ENCODE measurements at places on chromosomes 4 and X.

DNA sequence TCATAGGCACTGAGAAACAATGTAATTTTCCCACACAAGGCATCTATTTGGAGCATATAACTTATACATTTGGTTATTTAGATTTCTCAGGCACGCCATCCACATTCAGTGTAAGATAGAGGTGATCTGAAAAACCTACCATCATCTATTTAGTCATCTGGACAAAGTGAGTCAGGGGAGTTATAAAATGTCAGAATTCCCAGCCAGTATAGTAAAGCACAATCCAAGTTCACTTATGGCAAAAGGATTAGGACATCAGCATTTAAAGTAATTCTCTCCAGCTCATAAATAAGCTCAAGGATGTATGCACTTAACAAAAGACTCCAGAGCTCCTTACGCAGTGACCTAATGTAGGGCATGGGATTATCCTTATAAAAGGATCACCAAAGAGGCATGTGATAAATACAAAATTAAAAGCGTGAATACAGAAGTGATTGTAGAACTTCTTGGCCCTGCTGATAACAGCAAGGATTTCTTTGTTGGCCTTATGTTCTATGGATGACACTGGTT, 65.3 kb upstream of the DCLK2 start:
- no peak for DNase-seq
- no peaks in the 10 kb centered on the region for H3K27me3 ChIP-seq
- H3K4me3 ChIP-seq: no peak overlapping the region
- no peaks in the 10 kb centered on the region for H3K36me3 ChIP-seq
- H3K27ac ChIP-seq: no peak overlapping the region

DNA sequence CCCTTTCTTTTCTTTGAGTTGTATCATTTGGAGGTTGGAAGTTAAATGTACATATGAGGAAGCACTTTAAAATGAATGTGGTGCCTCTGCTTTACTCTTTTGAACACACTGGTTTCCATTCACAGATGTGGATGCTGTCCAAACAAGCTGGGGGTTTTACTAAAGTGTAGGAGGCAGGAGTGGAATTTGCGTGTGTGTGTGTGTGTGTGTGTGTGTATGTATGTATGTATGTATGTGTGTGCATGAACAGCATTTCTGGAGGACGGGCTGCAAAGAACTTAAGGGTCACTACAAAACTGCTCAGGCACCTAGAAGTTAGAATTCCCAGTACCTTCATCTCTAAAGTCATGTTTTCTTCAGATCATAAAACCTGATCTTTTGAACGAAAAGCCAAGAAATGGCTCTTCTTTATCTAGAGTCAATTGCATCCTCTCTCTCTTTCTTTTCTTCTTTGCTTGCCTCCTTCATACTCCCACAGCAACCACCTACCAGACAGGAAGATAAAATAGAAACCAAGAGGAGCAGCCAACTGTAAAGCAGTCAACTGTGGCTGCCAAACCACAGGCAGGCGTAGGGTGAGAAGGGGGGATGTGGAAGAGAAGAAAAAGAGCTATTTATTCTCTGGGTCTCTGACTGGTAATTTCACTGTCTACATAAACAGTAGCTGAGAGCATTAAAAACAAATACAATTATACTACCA, 177.0 kb upstream of the RASGEF1B start:
- no peaks in the 10 kb centered on the region for H3K4me1 ChIP-seq
- H3K27ac ChIP-seq: no peak overlapping the region
- H3K4me3 ChIP-seq: no peak overlapping the region

- H3K4me1 ChIP-seq: no peaks in the 10 kb centered on the region
- no peak for DNase-seq
- H3K27ac ChIP-seq: no peak overlapping the region
Measured at GRCh38 chr4:7295197-7295910, 103.0 kb downstream of the SORCS2 start.

DNA sequence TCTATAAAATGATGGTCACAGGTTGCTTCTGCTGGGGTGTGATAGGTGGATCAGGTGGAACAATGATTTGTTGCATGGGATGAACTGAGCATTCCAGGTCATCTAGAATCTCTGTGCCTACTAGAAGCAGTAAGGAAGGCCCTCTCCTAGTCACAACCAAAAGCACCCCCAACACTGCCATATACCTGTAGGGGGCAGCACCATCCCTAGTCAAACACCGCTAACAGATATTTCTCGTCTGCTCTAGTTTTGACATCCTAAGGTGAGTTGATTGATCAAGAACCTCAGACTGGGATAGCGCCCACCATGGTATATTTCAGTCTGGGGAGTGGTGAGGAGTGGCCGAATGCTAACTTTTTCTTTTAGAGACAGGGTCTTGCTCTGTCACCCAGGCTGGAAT, 160.2 kb downstream of the NHS start:
- no peak overlapping the region for H3K27ac ChIP-seq
- no peaks in the 10 kb centered on the region for H3K36me3 ChIP-seq
- H3K4me1 ChIP-seq: peaks cover 22% of the 10 kb centered on the region
- no peak for DNase-seq
- H3K4me3 ChIP-seq: no peak overlapping the region
- no peaks in the 10 kb centered on the region for H3K27me3 ChIP-seq

DNA sequence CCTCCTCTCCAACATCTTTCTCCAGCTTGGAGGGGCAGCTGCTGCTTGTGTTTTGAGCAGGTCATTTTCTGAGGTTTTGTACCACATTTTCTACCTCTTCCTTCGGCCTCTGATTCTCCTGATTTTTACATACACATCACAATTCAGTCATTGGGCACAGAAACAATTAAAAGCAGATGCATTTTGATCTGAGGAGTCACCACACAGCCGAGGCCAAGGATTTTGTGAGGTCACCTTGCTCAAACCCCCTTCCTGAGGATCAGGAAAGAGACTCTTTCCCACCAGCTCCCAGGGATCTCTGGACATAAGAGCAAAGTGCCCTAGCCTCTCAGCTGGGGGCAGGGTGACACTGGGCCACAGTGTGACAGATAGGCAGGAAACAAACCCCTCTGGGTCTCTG, 5.4 kb upstream of the FATE1 start:
- no peaks in the 10 kb centered on the region for H3K4me1 ChIP-seq
- H3K27ac ChIP-seq: no peak overlapping the region
- no peak overlapping the region for H3K4me3 ChIP-seq
- DNase-seq: no peak

All from CD14-positive monocyte (primary cell).